ENCODE measurements at places on chromosomes 6 and 20.

- DNase-seq: no peak
Measured at GRCh38 chr6:168860341-168860740, 393.3 kb downstream of the THBS2 start.

- peak; percentile 66 for DNase-seq
Measured at GRCh38 chr20:34824806-34825529, 483 bp downstream of the NCOA6 start.

DNA sequence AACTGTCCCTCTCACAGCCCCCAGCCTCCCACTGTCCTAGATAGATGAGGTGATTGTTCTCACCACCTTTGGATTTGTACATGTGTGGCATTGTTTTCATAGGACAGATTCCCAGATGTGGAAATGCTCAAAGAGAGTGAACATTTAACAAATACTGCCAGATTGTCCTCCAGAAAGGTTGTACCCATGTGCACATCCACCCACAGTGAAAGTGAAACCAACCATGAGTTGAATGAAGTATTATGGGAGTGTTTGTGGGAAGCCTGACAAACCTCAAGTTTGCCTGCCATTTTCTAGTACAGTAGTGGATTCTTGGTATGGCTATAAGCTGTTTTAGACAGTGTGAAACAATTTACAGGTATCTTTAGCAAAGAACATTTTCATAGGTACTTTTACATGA is 42.7 kb downstream of the ANKRD6 start:
- DNase-seq: peak; percentile 14

DNA sequence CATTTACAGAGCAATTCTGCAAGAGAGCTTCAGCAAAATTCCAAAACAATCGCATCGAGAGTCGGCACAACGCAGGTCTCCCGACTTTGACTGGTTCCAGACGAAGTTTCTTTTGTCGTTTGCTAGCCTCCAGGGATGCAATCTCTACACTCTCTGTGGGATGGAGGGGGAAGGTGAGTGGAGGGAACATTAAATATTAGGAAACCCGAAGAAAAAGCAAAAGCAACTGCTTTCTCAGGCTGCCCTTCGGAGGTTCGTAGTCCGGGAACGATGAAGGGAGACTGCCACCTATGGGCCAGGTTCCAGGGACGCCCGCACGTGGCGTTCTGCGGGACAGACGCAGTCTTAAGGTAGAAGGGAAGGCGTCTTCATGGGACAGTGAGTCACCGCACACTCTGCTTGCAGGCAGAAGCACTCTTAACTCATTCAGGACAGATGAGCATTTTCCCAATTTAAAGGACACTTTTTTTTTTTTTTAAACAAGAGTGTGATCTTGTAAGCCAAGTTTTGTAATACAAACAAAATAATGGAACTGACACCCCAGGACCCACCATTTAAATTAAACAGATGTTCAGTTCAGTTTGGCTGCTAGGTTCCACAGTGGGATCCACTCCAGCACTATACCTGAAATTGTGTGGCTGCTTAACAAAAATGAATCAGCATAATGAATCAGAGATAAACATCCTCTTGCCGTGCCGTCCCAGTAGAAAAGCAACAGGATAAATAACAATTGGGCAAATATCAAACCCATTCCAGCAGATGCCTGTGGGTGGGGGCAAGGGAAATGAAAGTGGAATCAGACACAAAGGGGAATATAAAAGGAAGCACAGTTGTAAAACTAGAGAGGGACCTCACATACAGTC is 65.8 kb upstream of the ARMC2 start:
- peak; percentile 67 for DNase-seq

DNA sequence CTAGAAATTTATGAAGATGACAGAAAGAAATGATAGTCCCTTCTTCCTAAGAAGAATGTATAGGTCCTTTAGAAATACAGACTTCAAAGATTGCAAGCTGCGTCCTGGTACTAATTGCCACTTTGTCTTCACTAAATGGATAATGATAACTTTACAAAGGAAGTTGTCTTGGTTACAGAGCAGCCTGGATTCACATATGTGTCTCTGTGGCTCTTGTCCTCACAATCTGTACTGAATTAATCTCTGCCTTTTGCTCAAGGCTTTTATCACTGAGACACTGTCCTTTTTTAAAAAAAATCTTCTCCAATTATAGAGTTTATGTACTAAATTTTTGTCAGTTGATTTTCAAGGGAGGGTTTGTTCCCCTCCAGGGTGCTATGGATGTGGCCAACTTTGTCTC is 17.5 kb upstream of the MRAP2 start:
- no peak for DNase-seq

DNA sequence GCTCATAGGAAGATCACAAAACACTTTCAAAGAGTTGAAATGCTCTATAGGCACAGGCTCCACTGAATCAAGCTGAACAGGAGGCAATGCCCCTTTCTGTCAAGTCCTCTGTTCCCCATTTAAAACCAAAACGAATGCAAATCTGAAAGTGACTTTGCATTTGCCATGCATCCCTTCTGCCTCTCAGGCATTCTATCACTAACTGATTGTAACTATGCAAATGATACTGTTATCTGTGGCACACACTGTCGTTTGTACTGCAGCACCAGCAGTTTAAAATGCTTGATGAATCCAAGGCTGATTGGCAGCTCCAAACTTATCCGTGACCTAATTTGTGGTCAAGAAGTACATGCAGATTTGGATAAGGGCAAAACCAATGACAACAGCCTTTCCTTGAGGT is 1067.5 kb upstream of the MAP3K7 start:
- no peak for DNase-seq
